ENCODE measurements at places on chromosomes 3 and 15.

- DNase-seq: no peak
These were observed 17.1 kb downstream of the PRR23E start for GRCh38 chr3:127209840-127210653.

DNA sequence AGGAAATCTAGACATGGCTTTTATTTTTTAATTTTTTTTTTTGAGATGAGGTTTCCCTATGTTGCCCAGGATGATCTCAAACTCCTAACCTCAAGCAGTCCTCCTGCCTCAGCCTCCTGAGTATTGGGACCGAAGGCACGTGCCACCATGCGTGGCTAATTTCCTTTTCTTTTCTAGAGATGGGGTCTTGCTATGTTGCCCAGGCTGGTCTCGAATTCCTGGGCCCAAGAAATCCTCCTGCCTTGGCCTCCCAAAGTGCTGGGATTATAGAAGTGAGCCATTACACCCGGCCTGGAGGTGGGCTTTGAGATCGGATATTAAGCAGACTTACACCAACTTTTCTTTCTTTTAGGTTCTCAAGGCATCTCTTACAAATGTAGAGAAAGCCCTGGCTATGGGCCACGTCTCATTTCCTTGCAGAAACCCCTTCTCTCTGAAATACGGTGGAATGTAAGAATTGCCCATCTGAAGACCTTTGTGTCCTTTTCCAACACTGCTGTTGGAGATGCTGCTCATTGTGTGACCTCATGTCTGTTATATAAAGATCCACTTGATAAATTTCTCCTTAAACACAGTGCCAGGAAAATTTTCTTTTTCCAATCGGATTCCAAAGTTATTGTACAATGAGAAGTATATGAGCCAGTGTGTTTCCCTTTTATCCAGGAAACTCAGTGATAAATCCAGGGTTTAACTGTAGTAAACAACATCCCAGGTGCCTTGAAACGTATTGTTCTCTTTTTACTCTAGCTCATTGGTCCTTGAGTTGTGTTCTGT, 36.8 kb upstream of the CFAP161 start:
- no peak for DNase-seq

DNA sequence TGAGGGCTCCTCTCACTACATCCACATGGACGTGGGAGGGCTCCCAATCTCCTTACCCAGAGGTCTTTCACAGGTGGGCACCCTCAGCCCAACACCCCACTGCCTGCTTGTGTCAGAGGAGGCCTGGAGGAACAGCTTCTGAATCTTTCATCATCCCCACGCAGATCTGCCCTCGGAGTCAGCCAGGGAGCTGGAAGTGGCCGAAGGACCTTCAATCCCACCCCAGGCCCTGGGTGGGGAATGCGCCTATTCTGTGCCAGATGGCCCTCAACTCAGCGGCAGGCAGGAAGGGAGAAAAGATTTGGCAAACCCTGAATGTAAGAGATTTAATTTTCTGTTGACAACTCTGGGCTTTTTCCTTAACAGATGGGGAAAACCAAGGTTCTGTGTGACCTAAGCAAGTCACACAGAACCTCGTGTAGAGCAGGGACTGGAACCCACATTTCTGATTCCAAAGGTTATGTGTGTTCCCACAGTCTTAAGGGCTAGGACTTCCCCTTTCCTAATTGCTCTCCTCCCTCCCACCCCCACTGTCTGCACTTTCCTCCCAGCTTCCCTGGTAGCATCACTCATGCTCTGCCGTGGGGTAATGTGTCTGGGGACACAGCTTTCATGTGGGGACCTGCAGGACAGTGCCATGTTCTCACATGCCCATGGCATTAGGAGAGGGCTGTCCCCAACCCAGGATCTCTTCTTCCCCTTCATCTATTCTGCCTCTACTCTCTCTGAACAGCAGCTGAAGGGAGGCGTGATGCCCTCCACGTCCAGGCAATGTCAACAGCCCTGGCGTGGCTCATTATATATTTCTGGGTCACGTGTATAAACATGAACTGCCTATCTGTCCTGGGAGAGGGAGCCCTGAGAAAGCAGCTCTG, 98.1 kb downstream of the SEMA5B start:
- DNase-seq: no peak

DNA sequence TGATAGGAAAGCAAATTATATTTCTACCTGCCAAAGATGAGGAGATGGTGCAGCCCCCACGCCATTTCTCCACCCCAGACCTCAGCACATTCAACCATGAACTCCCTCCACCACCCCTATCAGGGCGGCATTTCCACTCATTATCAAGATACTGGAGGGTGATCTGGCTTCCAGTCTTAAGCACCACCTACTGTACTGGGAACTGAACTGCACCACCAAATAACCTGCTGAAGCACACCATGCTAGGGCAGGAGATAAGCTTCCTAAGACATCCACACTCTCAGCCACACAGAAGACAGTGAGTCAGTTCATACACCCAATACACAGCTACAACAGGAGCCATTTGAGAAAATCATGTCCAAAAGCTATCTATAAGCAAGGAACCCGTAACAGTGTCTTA, 98.8 kb downstream of the FGF7 start:
- no peak for DNase-seq

DNA sequence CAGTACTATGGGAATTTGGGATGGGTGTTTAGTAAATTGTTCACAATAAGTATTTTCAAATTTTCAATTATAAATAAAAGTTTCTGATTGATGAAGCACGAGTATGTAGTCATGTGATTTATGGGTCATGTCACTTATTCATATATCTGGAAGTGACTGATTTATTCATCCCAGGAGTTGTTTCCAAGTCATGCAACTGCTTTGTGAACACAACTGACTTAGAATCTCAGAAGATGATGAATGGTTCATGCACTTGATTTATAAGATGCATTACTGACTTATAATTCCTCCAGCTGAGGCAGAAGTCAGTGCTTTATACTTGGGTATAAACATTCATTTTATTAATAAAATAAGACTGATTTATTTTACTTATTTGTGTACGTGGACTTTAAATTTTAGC, 137.8 kb upstream of the CBLB start:
- DNase-seq: no peak

DNA sequence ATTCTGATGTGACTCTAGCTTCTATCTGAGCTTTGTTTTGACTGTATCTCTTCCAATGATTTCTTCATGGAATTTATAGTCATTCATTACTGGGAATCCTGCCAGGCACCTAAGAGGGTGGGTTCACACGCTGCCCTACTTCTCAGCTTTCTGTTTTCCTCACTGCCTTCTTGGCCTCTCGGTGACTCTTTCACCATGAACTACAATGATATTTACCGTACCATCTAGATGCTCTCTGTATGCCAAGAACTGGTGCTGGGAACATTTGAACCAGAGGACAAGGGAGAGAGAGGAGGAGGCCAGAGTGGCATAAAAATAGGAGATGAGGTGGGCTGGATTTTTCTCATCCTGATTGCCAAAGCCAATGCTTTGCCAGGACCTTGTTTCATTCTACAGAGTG, 280.0 kb upstream of the P2RY1 start:
- DNase-seq: no peak

DNA sequence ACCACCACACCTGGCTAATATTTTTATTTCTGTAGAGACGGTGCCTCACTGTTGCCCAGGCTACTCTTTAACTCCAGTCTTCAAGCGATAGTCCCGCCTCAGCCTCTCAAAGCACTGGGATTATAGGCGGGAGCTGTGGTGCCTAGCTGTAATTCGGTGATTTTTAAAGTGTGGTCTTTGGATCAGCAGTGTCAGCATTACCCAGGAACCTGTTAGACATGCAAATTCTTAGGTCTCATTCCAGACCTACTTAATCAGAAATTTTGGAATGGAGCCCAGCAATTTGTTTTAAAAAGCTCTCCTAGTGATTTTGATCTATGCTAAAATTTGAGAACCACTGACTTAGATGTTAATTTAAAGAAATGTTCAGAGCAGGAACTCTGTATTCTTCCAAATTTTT, 51.9 kb downstream of the GOLM2 start:
- peak; percentile 80 for DNase-seq

GRCh38 chr3:171116365-171116764, 89.8 kb upstream of the SLC2A2 start:
- DNase-seq: no peak

DNA sequence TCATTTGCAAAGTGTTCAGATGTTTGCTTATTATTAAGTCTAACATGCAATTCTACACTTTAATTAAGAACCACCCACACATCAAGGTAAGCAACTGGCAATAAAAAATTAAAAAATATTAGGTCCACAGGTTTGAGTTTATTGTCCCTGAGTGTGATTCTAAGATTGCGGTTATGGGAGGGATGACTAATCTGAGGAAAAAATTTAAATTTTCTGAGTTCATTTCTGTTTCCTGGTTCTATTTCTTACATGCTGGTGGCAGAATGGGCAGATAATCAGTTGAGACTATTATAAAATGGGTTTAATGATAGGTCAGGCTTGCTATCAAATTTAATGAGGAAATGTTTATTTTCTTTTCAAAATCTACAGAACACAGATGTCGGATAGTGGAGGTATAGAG, 105.9 kb downstream of the TP63 start:
- no peak for DNase-seq

GRCh38 chr3:72336821-72337479, 511.3 kb downstream of the SHQ1 start:
- DNase-seq: no peak

DNA sequence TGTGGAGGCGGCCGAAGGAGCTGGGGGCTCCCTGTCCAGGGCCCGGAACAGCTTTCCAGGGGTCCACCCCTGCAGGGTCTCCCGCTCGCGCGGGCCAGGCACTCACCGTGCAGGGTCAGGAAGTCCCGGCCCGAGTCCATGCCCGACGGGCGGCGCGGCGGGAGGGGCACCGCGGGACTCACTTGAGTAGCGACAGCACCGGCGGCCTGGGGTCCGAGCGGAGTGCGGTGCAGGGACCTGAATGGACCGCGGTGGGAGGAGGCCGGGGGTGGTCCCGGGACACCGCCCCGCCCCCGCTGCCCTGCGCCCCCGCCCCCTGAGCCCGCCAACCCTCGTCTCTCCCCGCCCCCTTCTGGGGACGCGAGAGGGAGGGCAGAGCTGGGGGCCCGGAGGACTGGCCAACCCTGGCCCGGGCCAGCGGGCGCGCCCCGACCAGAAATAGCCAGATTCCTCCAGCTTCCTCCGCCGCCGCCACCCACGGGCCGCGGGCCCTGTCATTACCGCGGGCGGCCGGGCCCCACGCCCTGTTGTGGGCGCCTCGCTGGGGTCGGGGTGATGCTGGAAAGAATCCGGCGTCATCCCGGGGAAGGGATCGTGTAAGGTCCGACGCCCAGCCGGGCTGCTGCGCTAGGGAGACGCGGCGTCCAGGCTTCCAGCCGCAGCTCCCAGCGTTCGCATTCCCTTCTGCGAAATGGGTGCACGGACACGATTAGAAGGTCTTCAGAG, at the start of gene PLCD1:
PLCD1 (minus strand) TSS at position 243 of the 726 bp plus-strand sequence; CDS start at position 140, 103 bp downstream.
- DNase-seq: no peak

GRCh38 chr3:77885381-77885780, 845.5 kb downstream of the ROBO2 start:
- DNase-seq: no peak

- no peak for DNase-seq
These were observed 58.1 kb downstream of the CLASP2 start for GRCh38 chr3:33659856-33660434.

GRCh38 chr3:38578081-38578475, 71.4 kb downstream of the SCN5A start:
- no peak for DNase-seq

- no peak for DNase-seq
These were observed 7.9 kb upstream of the BCL2A1 start for GRCh38 chr15:79978655-79979514.

DNA sequence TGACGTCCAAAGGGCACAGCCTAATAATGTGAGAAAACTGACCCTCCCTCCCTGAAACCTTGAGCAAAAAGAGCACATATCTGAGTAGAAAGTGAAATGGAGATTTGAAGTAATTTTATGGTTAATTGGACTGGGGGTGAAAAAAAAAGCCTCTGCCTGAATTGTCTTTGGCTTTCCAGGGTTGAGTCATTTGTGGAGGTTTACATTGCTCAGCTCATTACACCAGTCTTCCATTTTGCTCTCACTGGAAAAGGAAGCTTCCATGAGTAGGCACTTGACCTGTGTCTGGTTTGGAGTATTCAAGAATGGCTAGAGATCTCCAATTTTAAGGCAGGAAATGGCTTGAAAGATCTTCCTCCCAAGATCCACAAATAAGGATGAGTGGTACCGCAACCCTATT, 273.9 kb downstream of the PDCD6IP start:
- DNase-seq: no peak

DNA sequence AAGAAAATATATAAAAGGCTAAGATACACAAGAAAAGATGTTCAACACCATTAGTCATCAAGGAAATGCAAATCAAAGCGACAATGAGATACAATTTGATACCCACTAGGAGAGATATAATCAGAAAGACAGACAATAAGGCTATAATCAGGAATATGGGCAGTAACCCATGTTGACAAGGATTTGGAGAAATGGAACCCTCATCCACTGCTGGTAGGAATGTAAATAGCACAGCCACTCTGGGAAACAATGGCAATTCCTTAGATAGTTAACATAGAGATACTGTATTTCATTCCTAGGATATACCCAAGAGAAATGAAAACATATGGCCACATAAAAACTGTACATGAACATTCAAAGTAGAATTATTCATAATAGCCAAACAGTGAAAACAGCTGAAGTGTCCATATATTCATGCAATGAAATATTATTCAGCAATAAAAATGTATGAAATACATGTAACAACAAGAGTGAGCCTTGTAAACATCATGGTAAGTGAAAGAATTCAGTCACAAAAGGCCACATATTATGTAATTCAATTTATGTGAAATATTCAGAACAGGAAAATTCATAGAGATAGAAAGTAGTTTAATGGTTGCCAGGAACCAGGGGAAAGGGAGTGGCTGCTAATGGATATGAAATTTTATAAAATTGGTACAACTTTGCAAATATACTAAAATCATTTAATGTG, 18.2 kb upstream of the COL8A1 start:
- no peak for DNase-seq

- no peak for DNase-seq
These were observed 115.8 kb downstream of the FBXL22 start for GRCh38 chr15:63712828-63713520.

GRCh38 chr3:136634821-136635220, 117.4 kb downstream of the STAG1 start:
- DNase-seq: no peak

- no peak for DNase-seq
These were observed 84.5 kb downstream of the AQP9 start for GRCh38 chr15:58222679-58223078.

DNA sequence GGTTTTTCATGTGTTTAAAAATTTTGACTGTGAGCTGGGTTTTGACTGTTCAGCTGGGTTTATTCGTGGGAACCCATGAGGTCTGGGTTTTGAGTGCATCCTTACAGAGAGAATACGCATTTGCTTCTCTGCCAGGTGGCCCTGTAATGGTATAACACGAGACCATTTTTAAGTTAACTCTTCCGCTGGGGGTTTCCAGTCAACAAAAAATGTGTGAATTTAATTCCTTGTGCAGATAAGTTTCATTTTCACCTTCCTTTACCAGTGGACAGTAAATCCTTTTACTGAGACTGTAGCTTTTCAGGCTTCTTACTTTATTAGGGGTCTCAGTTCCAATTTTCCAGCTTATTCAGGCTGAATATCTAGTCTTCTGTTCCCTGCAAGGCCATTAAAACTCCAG, 149.6 kb downstream of the OPA1 start:
- DNase-seq: no peak

- DNase-seq: no peak
These were observed 1.4 kb upstream of the RASL12 start for GRCh38 chr15:65069179-65069578.
